ENCODE measurements at places on chromosomes 1 and 21.
A peak's percentile ranks its signal among the peaks of the same experiment; 100 is the strongest.

GRCh38 chr1:231442735-231443134 lies 20.6 kb upstream of the EGLN1 start:
- DNase-seq, result no peak

DNA sequence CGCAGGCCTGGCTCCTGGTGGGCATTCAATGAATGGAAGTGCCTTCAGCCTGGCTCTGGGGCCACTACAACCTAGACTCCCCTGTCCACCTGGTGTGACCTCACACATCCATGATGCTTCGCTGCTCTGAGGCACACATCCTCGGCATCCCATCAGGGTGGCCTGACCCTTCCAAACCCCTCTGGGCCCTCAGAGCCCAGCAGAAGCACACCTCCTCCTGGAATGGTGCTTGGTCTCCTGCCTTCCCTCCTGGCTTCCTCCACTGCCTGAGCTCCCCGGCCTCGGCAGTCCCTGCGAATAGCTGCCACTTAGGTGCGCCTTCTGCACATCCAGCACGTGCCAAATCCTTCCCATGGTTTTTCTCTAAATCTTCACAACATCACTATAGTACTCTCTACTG lies 133.8 kb downstream of the GLIS1 start:
- no peak for DNase-seq

GRCh38 chr1:182877842-182878241 lies 38.7 kb downstream of the DHX9 start:
- no peak for DNase-seq

- no peak for DNase-seq
Observed at GRCh38 chr1:116911188-116911553, 1.5 kb downstream of the PTGFRN start.

GRCh38 chr1:89668961-89669360 lies 36.0 kb downstream of the LRRC8C start:
- DNase-seq, result no peak

DNA sequence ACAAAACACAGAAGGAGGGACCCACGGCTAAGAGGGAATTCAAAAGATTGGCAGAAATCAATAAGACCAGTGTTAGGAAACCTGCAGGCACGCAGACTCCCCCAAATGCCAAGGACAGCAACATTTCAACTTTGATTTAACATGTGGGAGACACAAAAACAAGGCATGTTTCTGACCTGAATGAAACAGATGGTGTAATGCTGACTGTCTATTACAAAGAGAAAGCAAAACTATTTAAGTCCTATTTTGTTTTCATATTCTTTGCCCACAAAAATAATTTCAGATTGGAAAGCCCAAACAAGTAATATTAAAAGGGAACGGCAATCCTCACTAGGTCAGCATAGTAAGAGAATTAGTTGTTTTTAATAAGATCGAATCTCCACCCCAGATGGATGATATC lies 107.9 kb downstream of the S1PR1 start:
- no peak for DNase-seq

DNA sequence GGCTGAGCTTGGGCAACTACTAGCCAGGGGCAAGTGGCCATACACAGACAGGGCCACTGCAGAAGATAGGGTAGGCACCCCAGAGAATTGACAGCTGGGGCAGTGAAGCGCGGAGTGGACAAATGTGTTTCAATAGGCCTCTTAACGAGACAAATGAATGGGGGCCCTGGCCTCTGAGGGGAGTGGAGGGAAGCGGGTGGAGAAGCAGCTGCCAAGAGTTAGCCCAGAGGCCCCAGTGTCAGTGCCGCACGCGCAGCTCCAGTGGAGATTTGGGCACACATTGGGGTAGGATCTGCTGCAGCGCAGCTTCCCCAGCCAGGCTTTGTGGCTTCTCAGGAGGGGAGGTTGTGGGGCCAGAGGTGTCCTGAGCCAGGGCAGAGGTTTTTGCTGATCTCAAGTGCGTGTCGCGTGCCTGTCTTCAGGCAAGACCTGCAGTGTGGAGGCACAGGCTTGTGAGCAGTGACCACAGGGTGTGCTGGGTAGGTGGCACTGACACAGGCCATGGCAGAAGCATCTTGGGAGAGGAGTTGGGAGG lies 16.9 kb downstream of the PTPRF start:
- DNase-seq, result no peak

GRCh38 chr1:978069-978834 lies 3.6 kb downstream of the PERM1 start:
- no peak for DNase-seq

GRCh38 chr1:65882076-65882475 lies 89.4 kb downstream of the PDE4B start:
- no peak for DNase-seq

DNA sequence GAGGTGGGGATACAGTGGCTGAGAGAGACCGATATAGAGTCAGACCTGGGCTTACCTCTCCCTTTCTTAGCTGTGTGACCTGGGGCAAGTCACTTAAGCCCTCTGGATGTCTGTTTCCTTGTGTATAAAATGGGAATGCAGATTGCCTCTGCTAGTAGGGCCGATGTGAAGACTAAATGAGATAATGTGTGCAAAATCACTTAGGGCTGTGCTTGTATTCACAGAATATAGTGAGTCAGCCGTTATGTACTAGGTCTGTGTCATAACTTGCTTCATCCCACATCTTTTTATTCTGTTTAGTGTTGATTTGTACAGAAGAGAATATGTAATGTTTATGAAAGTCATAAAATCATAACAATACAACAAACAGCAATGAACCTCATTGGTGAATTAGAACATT lies 56.0 kb downstream of the PTPRU start:
- no peak for DNase-seq

DNA sequence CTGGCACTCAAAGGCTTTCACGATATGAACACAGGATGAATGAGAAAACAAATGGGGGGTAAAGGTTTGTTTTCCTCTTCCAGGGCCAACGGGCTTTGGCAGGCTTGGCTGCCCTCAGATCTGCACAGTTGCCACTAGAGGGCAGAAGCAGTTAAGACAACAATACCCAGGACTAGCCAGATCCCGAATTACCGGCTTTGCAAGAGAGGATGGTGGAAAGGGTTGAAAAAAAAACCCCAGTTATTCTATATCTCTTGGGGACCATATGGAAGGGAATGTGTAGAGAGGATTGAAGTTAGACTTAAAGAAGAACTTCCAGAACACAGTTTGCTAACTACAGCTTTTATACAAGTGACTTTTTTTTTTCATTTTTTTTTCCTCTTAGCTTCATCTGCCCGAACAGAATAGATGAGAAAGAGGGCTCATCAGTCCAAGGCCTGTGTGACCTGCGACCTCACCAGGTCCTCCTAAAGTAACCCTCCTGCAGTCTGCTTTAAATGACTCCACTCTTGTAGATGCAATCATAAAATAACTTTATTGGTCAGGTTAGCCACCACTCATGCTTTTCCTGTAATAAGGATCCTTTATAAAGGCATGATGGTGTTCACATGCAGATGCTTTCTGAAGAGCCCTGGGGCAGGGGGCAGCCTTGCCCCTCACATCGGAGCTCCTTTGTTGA lies 10.7 kb downstream of the FMOD start:
- DNase-seq, result peak; percentile 75

- no peak for DNase-seq
Observed at GRCh38 chr1:221663321-221663720, 78.6 kb downstream of the DUSP10 start.

DNA sequence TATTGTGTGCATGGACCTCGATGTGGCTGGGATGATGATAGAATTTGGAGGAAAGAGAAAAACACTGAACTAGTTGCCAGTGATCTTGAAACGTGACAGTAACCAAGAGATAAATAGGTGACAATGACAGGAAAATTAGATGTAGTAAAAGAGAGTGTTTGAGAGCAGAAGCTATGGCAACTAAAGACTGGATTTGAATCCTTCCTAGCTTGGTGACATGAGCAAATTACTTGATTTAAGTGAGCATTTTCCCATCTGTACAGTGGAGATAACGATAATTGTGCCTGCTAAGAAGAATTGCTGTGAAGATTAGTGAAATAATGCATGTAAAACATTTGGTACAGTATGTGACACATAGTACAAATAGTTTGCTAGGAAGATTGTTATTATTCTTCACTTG lies 12.7 kb downstream of the TTC3 start:
- no peak for DNase-seq

DNA sequence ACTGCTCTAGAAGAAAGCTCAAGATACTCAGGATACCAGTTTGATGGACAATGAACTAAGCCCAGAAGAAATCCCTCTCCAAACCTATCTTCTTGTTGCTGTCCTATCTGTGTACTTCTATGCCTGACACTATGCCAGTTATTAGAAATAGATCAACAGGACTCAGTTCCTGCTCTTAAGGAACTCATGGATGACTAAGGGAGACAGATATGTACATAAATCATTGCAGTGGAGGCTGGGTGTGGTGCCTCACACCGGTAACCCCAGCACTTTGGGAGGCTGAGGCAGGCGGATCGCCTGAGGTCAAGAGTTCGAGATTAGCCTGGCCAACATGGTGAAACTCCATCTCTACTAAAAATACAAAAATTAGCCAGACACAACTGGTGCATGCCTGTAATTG lies 42.4 kb upstream of the AK4 start:
- no peak for DNase-seq

GRCh38 chr1:38834937-38835827 lies 24.4 kb downstream of the RRAGC start:
- peak; percentile 69 for DNase-seq

DNA sequence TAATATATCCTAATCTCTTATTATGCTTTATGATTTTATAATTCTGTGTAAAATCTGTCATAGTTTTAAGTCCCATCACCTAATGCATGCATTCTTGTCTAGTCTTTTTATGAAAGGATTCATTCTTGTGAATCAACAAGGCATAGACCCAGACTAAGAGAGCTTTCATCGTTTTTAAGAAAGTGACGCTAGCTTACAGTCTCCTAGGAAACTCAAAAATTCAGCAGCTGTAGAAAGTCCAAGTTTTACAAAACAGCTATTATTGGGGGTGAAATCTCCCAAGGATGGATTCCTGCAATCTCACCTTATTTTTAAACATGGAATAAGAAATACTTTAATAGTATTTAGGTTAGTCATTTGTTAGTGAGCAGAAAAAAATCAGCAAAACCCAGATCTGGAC lies 104.7 kb downstream of the NCAM2 start:
- DNase-seq, result no peak

DNA sequence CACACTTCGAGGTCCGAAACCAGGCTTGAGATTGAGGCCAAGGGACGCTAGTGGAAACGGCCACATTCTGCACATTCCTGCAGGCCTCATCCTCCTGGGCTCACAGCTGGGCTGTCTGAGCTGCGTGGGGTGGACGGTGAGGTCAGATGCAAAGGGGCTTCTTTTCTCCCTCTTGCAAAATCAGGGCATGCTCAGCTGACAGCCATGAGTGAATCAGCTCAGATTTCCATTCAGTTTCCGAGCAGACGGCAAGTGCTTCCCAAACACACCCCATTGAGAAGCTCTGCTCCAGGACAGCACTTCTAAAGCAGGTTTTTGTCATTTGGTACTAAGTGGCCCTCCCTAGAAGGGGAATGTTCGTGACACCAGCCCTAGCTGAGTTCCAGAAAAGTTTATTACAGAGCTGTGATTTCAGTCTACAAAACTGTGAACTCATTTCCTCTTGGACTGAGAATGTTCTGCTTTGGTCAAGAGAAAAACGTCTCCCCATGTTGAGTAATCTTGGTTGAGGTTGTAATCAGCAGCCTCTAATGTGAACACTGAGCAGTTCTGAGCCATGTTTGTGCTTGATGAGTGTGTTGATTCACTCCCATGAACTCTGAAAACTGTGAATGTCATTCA lies 10.0 kb downstream of the PDPN start:
- no peak for DNase-seq

- DNase-seq, result no peak
Observed at GRCh38 chr1:18020021-18020817, 87.4 kb upstream of the IGSF21 start.

GRCh38 chr1:45929257-45929687 lies 125.9 kb downstream of the MAST2 start:
- no peak for DNase-seq
